Adrenal gland (tissue), 19 donors: ENCODE measurements at places on chromosomes 13 and 19. TPM values are rescaled to one million over a fixed set of nuclear protein-coding genes. Genes with fewer than 3 reads are reported as not detected.

- no peak overlapping the region for H3K4me3 ChIP-seq
- no peaks in the 10 kb centered on the region for H3K4me1 ChIP-seq
- H3K27me3 ChIP-seq: no peaks in the 10 kb centered on the region
- no peaks in the 10 kb centered on the region for H3K36me3 ChIP-seq
- H3K27ac ChIP-seq: no peak overlapping the region
Measured at GRCh38 chr19:13408889-13409518, 97.3 kb downstream of the CACNA1A start.

The ZNF615 gene
- total RNA-seq: 11.2 TPM

The LRRC8E gene
- total RNA-seq: 22.9 TPM

The DHRS12 gene
- 10.9 TPM for total RNA-seq

The LYL1 gene
- 10.5 TPM for total RNA-seq

The SHISA7 gene
- 0.41 TPM for total RNA-seq
